ENCODE measurements at places on chromosomes 2 and 18. TPM values are rescaled to one million over a fixed set of nuclear protein-coding genes. Genes with fewer than 3 reads are reported as not detected.

Gene RNF125
- 5.7 TPM for polyA plus RNA-seq

Gene HOXD8
- polyA plus RNA-seq: not detected

Gene RETREG2
- 21.7 TPM for polyA plus RNA-seq

Gene BMP10
- polyA plus RNA-seq: 10.0 TPM
